Activated T-cell treated with anti-CD3 and anti-CD28 coated beads, Interleukin-2, amount 50 U/mL, for 72 hours (primary cell): ENCODE measurements at places on chromosomes 12 and 14. TPM values are rescaled to one million over a fixed set of nuclear protein-coding genes. Genes with fewer than 3 reads are reported as not detected.

DNA sequence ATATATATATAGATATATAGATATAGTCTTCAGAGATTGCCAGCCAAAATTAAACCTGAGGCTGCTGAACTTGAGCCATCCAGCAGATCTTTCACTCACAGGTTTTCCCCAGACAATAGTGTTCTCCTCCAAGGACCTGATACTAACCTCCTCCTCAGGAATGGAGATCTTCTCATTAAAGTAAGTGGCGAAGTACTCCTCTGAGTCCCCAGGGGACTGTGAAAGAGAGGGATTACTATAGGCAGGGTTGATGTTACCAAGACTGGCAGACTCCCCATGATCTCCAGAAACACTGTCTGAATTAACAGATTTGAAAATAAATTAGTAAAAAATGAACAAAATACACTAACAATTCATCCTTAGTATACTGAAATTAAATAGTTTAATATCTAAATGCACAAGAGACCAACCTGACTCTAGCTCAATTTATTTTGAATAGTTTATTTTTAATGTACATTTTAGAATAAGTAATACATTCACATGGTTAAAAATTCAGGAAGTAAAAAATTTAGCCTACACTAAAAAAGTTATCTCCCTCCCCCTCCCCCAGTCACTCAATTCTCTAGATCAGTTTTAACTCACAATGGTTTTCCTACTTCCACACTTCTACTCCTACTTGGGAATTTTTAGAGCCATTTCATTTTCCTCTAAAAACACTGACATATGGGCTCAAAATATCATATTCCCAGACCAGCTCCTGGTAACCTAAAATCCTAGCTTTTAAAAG is 17.7 kb downstream of the SLC11A2 start:
- no peak for DNase-seq
- peaks cover 37% of the 10 kb centered on the region for H3K4me1 ChIP-seq
- peak overlapping the region; percentile 96 for H3K27ac ChIP-seq

DNA sequence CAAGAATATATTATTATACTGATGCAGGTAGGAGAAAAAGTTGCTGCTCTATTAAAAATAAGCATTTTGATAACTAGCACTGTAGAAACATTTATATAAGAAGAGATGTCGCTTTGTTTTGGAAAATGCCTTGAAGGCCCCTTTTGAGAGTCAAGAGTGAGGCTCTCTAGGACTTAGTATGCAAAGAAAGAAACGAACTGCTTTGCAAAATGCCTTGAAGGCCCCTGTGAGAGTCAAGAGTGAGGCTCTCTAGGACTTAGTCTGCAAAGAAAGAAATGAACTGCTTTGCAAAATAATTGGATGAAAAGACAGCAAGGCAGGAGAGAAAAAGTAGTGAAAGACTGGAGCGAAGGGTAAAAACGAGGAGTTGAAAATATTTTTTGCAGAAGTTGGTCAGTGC is 65.9 kb downstream of the AVPR1A start:
- peaks cover 9% of the 10 kb centered on the region for H3K27me3 ChIP-seq
- no peaks in the 10 kb centered on the region for H3K4me1 ChIP-seq
- no peak for DNase-seq
- no peak overlapping the region for H3K27ac ChIP-seq
- no peak overlapping the region for H3K4me3 ChIP-seq

- H3K4me1 ChIP-seq, result peaks cover 60% of the 10 kb centered on the region
- H3K4me3 ChIP-seq, result peak overlapping the region; percentile 99
- H3K36me3 ChIP-seq, result peaks cover 30% of the 10 kb centered on the region
Measured at GRCh38 chr12:14769466-14769968, 33.8 kb downstream of the WBP11 start.

DNA sequence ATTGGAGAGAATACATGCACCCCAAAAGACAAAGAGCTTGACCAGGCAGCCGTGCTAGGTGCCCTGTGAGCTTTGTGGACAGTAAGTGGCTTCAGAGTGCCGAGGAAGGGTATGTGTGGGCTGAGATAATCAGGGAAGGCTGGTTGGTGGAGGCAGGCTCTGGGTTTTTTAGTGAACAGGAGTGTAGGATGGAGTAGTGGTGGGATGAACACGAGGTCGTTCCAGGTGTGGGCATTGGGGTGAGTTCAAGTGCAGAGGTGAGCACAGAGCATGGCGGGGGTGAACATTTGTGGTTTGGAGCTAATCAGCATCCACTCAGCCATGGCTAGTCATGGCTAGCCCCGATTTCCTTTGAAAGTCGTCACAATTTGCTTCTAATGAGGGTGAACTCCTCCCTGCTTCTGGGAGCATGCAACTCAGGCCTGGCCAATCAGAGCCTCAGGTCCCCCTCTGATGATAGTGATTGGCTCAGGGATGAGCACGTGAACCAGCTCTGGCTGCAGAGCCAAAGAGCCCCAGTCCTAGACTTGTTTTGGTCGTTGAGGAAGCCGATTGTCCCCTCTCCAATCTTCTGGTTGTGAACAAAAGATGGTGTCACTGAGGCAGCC is 40.7 kb upstream of the TCL1B start:
- H3K27me3 ChIP-seq, result peaks cover 8% of the 10 kb centered on the region
- no peaks in the 10 kb centered on the region for H3K36me3 ChIP-seq
- no peak for DNase-seq
- no peaks in the 10 kb centered on the region for H3K4me1 ChIP-seq
- no peak overlapping the region for H3K27ac ChIP-seq
- no peak overlapping the region for H3K4me3 ChIP-seq

DNA sequence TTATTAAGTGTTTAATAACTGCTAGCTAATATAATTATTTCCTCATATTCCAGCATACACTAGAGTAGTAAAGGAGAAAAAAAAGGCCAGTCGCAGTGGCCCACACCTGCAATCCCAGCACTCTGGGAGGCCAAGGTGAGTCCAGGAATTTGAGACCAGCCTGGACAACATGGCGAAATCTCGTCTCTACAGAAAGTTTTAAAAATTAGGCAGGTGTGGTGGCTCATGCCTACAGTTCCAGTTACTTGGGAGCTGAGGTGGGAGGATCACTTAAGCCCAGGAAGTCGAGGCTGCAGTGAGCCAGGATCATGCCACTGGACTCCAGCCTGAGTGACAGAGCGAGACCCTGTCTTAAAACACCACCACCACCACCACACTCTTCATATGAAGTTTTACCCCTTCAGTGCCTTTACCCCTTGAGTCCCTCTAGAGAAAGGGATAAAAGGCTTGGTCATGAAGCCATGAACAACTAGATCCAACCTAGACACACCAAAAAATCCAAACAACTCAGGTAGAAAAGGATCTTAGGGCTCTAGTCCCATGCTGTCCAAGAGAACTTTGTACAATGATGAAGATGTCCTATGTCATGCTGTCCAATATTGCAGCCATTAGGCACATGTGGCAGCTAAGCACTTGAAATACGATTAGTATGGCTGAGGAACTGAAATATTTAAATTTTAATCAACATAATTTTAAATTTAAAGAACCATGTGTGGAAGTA is 29.6 kb downstream of the ATXN2 start:
- H3K27ac ChIP-seq, result no peak overlapping the region
- no peaks in the 10 kb centered on the region for H3K27me3 ChIP-seq
- H3K4me1 ChIP-seq, result peaks cover 23% of the 10 kb centered on the region
- H3K4me3 ChIP-seq, result no peak overlapping the region
- peaks cover 2% of the 10 kb centered on the region for H3K36me3 ChIP-seq
- no peak for DNase-seq

- DNase-seq, result peak; percentile 4
- peaks cover 47% of the 10 kb centered on the region for H3K27me3 ChIP-seq
- H3K4me1 ChIP-seq, result peaks cover 9% of the 10 kb centered on the region
Measured at GRCh38 chr14:38255408-38255672, 553 bp downstream of the CLEC14A start.

DNA sequence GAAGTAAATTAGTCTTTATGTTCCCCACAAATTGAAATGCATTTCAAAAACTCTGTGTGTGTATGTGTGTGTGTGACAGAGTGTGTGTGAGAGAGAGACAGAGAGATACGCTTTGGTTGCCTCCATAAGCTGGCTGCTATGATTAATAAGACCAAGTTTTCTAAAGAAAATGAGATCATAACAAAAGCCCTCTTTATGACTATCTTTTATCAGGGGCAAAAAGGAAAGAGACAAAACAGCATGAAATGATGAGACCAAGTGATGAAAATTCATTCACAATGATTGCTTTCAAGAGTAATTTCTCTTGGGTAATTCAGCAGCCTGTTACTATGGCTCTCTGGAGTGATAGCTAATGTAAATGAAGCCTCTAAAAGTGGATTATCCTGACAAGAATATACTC is 277.6 kb upstream of the PLEKHG7 start:
- no peak overlapping the region for H3K27ac ChIP-seq
- H3K27me3 ChIP-seq, result no peaks in the 10 kb centered on the region
- H3K4me1 ChIP-seq, result peaks cover 32% of the 10 kb centered on the region
- no peak for DNase-seq
- H3K4me3 ChIP-seq, result no peak overlapping the region
- H3K36me3 ChIP-seq, result no peaks in the 10 kb centered on the region

- no peak for DNase-seq
- H3K4me1 ChIP-seq, result no peaks in the 10 kb centered on the region
- no peak overlapping the region for H3K4me3 ChIP-seq
Measured at GRCh38 chr12:91422811-91423692, 240.4 kb upstream of the DCN start.

ASIC1 gene
- total RNA-seq, result 5.8 TPM

SALL2 gene
- total RNA-seq, result 5.3 TPM

ABHD12B gene
- total RNA-seq, result not detected

DNA sequence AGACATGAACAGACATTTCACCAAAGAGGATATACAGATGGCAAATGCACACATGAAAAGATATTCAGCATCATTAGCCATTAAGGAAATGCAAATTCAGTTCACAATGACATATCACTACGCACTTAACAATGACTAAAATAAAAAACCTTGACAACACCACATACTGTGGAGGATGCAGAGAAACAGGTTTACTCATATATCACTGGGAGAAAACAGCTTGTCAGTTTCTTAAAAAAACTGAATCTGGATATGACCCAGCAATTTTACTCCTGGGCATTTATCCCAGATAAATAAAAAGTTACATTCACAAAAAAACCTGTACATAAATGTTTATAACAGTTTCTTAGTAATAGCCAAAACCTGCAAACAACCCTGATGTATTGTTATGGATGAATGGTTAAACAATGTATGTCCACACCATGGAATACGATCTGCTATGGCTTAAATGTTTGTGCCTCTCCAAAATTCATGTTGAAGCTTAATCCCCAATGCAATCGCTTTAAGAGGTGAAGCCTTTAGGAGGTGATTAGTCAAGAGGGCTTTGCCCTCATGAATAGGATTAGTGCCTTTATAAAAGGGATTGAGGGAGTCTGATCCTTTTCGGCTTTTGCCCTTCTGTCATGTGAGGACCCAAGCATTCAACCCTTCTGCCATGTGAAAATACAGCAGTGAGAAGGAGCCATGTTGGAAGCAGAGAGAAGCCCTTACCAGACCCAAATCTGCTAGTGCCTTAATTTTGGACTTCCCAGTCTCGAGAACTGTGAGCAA is 36.0 kb upstream of the PPP4R3A start:
- H3K4me1 ChIP-seq, result no peaks in the 10 kb centered on the region
- peaks cover 8% of the 10 kb centered on the region for H3K27me3 ChIP-seq
- H3K36me3 ChIP-seq, result peaks cover 8% of the 10 kb centered on the region
- no peak overlapping the region for H3K27ac ChIP-seq
- DNase-seq, result no peak
- no peak overlapping the region for H3K4me3 ChIP-seq

DNA sequence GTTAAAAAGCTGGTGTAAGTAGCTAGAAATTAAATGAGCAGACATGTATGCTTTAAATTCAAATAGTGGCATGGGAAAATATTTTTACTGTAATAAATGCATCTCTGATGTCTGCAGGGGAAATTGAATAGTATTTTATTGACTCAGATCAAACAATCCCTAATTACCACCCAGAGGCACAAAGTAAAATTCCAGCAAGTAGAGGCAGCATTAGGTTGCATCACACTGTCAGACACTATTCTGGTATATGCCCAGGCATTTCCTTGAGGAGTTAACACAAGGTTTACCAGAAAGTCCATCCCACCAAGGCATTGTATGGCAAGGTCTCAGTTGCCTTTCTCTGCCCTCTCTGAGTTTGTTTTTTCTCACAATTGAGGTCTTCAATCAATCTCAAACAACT is 201.6 kb upstream of the KITLG start:
- no peaks in the 10 kb centered on the region for H3K36me3 ChIP-seq
- no peaks in the 10 kb centered on the region for H3K27me3 ChIP-seq
- no peaks in the 10 kb centered on the region for H3K4me1 ChIP-seq
- DNase-seq, result no peak
- H3K4me3 ChIP-seq, result no peak overlapping the region
- no peak overlapping the region for H3K27ac ChIP-seq

GRCh38 chr14:91249841-91250616 is 5.5 kb upstream of the GPR68 start:
- H3K27me3 ChIP-seq, result no peaks in the 10 kb centered on the region
- H3K4me3 ChIP-seq, result peak overlapping the region; percentile 78
- H3K36me3 ChIP-seq, result peaks cover 11% of the 10 kb centered on the region
- peak; percentile 51 for DNase-seq

GRCh38 chr14:50068496-50068895 is 47.9 kb downstream of the VCPKMT start:
- H3K27me3 ChIP-seq, result no peaks in the 10 kb centered on the region
- no peak overlapping the region for H3K4me3 ChIP-seq
- peaks cover 6% of the 10 kb centered on the region for H3K36me3 ChIP-seq
- no peak overlapping the region for H3K27ac ChIP-seq
- peaks cover 87% of the 10 kb centered on the region for H3K4me1 ChIP-seq

CYP27B1 gene
- total RNA-seq, result 11.1 TPM

GRCh38 chr12:127579446-127579845 is 687.5 kb upstream of the TMEM132C start:
- DNase-seq, result no peak
- no peaks in the 10 kb centered on the region for H3K27me3 ChIP-seq
- H3K4me1 ChIP-seq, result no peaks in the 10 kb centered on the region
- no peak overlapping the region for H3K4me3 ChIP-seq
- no peak overlapping the region for H3K27ac ChIP-seq
- H3K36me3 ChIP-seq, result no peaks in the 10 kb centered on the region

ANG gene
- total RNA-seq, result 0.67 TPM

DNA sequence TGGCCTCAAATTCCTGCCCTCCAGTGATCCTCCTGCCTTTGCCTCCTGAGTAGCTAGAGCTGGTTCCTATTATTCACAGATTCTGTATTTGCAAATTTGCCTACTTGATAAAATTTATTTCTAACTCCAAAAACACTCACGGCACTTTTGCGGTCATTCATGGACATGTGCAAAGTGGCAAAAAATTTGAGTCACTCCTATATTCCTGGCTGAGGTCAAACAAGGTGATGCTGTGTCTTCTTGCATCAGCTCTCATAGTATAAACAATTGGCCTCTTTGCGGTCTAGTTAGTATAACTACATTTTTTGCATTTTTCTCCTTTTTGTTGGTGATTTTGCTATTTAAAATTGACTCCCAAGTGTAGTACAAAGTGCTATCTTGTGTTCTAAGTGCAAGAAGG is 24.7 kb downstream of the ATF1 start:
- H3K4me3 ChIP-seq, result no peak overlapping the region
- no peaks in the 10 kb centered on the region for H3K27me3 ChIP-seq
- H3K27ac ChIP-seq, result no peak overlapping the region
- H3K4me1 ChIP-seq, result peaks cover 22% of the 10 kb centered on the region

- peaks cover 2% of the 10 kb centered on the region for H3K36me3 ChIP-seq
- DNase-seq, result no peak
- H3K4me3 ChIP-seq, result no peak overlapping the region
- no peaks in the 10 kb centered on the region for H3K4me1 ChIP-seq
- no peak overlapping the region for H3K27ac ChIP-seq
Measured at GRCh38 chr14:75917946-75918335, 63.9 kb downstream of the TGFB3 start.

MLXIP gene
- total RNA-seq, result 17.1 TPM

GRCh38 chr12:52313461-52313860 is 7.7 kb downstream of the KRT83 start:
- H3K36me3 ChIP-seq, result no peaks in the 10 kb centered on the region
- peaks cover 38% of the 10 kb centered on the region for H3K27me3 ChIP-seq
- H3K27ac ChIP-seq, result no peak overlapping the region
- peaks cover 5% of the 10 kb centered on the region for H3K4me1 ChIP-seq
- H3K4me3 ChIP-seq, result no peak overlapping the region
- no peak for DNase-seq
